Natural killer cell (primary cell): ENCODE measurements at places on chromosomes 1 and 21.
A peak's percentile ranks its signal among the peaks of the same experiment; 100 is the strongest.

- DNase-seq, result no peak
Measured at GRCh38 chr1:75129983-75130789, 4.0 kb upstream of the LHX8 start.

- DNase-seq, result no peak
Measured at GRCh38 chr1:164137273-164137925, 421.6 kb upstream of the PBX1 start.

DNA sequence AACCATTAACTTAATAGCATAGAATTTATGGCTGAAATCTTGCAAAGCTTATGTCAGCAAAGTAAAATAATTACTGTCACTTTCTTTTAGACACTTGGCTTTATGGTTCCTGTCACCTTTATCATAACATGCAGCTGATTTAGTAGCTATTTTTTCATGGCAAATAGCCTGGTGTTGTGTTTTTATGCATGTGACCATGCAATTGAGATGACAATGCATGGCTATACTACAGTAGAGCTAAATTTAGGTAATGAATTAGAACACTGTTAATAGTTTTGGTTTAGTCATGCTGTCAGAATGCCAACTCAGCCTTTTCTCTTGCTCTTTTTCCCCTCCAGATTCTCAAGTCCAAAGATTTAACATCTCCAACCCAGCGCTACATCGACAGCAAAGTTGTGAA lies 88.6 kb downstream of the TGFB2 start:
- DNase-seq, result no peak

DNA sequence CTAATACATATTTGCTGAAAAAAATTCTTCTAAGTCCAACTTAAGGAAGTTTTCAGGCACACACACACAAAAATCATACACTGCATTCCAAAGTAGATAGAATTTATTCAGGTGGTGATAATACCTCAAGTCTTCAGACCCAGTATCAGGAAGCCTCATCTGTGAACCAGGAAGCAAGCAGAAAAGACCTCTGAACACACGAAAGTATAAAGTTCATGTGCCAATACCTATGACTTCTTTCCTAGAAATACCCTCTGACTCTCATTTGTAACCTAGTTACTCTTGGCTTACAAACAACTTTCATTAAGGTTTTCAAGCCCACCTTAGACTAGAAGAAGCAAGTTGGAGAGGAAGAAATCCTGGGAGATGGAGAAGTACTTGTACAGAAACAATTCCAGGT lies 35.7 kb upstream of the IFNLR1 start:
- no peak for DNase-seq

DNA sequence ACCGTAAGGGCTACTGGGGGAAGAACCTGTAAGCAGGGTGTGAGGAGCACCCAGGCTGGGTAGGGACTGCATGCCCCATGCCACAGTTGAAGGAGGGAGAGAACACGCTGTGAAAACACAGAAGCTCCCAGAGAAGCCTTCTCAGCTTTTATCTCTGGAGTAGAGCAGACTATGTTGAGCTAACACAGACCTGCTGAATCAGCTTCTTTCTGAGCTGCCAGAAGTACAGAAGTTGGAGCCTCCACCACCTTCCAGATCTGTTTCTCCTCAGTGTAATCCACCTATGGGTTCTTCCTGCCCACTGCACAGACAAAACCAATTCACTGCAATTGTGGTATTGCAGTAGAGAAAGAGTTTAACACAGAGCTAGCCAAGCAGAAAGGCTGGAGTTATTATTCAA lies 5.4 kb downstream of the YBEY start:
- DNase-seq, result no peak

- DNase-seq, result peak; percentile 54
Measured at GRCh38 chr1:50929376-50929958, 30.6 kb downstream of the FAF1 start.

DNA sequence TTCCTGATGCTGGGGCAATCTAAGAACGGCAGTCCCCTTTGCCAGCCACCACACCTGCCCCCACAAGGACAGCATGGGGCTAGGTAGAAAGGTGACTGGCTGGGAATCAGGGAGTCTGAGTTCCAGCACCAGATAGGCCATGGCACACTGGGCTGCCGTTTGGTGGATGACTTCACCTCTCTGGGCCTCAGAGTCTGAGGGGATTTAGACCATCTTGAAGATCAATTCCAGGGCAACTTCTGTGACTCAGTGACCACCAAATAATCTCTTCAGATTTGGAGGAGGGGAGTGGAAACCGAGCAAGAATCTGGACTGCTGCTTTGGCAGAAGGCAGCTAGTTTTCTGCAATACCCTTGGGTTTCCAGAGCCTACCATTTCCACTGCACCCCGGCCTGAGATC lies 92.1 kb upstream of the EDN2 start:
- DNase-seq, result no peak

- DNase-seq, result no peak
Measured at GRCh38 chr1:178367151-178367550, 129.6 kb downstream of the CLEC20A start.

DNA sequence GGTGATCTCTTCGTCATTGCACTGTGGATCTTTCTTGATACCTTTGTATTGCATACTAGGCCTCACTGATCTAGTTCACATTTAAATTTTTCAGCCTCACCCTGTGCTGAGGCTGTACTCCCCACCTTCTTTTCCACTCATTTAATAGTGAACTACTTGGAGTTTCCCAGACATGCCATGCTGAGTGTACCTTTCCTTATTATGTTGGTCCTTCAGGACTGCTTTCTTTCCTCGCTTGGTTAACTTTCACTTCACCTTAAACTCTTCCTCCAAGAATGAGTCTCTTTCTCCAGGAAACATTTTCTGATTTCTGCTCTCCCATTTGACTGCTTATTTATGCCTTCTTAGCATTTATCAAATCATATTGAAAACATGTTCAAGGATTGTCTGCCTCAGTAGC lies 20.8 kb downstream of the RNF2 start:
- DNase-seq, result no peak

DNA sequence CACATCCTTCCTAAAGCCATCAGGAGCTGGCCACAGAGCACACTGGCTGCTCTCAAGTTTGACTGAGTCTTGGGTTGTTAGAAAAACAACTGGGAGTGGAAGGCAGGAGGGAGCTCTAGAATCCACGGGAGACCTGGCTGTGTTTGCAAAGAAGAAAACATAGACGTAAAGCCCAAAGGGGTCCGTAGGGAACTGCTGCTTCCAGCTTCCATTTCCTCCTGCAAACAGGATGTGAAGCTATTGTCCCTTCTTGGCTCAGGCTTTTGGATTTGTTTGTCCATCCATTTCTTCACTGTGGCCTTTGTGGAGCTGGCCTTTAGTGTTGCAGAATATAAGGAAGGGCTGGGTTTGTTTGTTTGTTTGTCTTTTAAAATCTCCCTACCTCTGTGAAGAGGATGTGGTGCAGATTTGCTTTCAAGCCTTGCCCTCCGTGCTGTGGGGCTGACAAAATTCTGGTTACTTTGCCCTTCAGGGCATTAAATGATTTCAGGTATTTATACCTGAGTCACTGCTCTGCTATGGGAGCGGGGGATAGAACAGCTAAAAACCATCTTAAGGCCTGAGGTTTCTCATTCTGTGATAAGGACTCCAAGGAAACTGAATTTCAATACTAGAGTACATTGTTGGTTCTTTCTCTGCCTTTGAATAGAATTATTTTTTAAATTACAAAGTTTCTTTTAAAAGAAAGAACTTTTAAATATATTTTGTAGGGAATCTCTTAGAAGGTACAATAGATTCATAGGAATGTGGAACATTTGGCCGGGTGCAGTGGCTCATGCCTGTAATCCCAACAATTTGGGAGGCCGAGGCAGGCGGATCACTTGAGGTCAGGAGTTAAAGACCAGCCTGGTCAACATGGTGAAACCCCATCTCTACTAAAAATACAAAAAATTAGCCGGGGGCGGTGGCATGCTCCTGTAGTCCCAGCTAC lies 74.3 kb downstream of the MPZL1 start:
- DNase-seq, result no peak

DNA sequence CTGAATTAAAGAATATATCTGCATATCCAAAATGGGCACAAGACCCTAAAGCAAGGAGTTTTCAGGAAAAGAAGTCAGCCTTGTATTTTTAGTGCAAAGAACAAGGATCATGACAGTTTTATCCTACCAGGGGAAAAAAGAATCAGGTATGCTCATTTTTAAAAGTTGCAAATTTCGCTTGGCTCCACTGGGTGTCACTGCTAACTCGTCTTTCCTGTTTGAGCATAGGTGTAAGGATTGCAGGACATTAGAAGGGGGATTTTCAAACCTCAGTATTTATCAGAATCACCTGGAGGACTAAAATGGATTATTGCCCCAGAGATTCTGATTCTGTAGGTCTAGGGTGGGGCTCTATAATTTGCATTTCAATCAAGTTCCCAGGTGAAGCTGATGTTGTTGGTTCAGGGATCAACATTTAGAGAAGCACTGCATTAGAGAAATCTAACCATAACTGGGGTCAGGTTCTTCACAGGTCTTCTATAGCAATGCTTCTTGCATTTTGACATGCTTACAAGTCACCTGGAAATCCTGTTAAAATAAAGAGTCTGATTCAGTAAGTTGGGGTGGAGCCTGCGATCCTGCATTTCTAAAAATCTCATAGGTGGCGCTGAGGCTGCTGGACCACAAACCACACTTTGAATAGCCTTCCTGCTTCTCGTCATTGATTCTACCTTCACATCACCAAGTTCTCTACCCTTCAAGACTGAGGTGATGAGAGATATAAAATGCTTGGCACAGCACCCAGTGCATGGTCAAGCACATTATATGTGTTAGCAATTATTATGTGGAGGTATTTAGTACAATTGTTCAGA lies 39.6 kb downstream of the NUF2 start:
- no peak for DNase-seq

- no peak for DNase-seq
Measured at GRCh38 chr1:175893192-175893591, 149.8 kb upstream of the TNR start.

- DNase-seq, result no peak
Measured at GRCh38 chr21:44778499-44778911, 23.1 kb downstream of the UBE2G2 start.

DNA sequence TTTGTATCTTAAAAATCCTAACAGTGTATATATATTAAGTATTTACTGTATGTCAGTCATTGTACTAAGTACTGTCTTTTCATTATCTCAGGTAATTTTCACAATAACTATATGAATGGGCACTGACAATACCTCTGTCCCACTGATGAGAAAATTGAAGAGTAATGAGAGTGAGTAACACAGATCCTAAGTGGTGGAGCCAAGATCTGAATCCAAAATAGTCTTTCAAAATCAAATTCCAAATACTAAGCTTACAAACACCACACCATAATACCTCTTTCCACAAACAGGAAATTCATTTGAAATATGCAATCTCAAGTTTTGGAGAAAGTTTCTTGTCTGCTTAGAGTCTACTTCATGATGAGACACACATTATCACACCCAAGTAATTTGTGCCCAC lies 105.9 kb upstream of the EDEM3 start:
- DNase-seq, result no peak

DNA sequence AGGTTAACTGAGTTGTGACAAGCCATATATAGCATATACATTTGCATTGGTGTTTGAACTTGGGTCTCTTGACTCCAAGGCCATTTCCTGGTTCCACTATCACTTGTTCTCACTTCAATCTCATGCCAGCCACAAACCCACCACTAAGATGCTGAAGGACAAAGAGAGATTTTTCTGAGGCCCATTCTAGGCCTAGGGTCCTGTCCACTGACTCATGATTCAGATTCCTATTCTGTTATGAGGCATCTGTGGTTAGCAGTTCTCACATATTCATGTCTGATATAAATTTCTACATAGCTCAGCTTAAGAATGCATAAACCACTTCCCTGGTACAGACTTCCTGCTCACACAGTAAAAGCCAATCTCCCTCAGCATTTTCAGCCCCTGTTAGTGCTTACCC lies 326.1 kb upstream of the BEND5 start:
- DNase-seq, result peak; percentile 11

- DNase-seq, result no peak
Measured at GRCh38 chr1:59552007-59552406, 255.1 kb downstream of the FGGY start.

DNA sequence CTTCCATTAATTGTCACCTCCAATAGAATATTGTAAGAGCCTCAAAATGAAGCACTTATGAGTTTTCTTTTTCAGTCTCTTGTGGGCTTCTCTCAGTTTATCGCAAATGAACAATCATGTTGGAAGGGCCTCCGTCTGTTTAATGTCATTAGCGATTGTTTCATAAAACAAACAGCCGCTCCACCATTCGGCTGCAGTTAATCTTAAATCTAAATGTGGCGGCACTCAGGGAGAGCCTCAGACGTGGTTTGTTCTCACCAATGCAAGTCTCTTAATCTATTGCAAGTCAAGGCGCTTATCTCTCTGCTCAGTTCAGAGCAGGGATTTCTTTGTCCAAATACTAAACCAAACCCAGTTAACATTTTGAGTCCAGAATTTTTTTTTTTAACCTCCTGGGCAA lies 34.9 kb upstream of the ESRRG start:
- DNase-seq, result no peak

- DNase-seq, result no peak
Measured at GRCh38 chr1:185480545-185480944, 163.5 kb upstream of the IVNS1ABP start.

GRCh38 chr1:151705146-151705545 lies 11.5 kb downstream of the CELF3 start:
- no peak for DNase-seq

DNA sequence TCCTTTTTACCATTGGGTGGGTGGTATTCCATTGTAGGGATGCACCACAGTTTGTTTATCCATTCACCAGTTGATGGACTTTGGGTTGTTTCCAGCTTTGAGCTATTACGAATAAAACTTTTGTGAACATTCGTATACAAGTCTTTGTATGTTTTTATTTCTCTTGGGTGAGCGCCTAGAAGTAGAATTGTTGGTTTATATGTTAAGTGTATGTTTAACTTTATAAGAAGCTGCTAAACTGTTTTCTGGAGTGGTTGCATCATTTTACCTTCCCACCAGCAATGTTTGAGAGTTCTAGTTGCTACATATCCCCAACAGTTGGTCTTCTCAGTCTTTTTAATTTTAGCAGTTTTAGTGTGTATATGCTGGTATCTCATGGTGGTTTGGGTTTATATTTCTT lies 132.5 kb downstream of the PEX14 start:
- DNase-seq, result no peak

GRCh38 chr1:206839006-206839560 lies 26.3 kb upstream of the IL20 start:
- no peak for DNase-seq

GRCh38 chr1:81540216-81540615 lies 260.5 kb upstream of the ADGRL2 start:
- DNase-seq, result no peak

GRCh38 chr1:24424990-24425389 lies 9.4 kb downstream of the NIPAL3 start:
- DNase-seq, result no peak

DNA sequence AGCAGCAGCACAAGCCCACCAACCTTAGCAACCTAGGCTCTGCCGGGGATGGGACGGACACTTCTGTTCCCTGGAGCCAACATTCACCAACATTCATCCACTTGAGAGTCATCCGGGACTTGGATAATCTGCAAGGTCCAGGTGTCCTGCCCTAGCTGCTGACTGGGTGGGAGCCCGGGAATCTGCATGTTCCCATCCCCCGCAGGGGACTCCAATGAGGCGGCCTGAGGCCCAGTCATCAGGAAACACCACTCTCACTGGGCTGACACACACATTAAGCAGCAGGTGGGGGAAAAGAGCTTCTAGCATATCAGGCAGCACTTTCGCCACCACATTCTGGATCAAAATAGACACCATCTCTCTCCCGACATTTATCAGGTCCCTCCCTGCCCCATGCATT lies 38.4 kb upstream of the CCSAP start:
- DNase-seq, result no peak
